ENCODE measurements at places on chromosomes 7 and 10.

- DNase-seq = no peak
These were observed 60.8 kb downstream of the OGDH start for GRCh38 chr7:44667190-44667589.

DNA sequence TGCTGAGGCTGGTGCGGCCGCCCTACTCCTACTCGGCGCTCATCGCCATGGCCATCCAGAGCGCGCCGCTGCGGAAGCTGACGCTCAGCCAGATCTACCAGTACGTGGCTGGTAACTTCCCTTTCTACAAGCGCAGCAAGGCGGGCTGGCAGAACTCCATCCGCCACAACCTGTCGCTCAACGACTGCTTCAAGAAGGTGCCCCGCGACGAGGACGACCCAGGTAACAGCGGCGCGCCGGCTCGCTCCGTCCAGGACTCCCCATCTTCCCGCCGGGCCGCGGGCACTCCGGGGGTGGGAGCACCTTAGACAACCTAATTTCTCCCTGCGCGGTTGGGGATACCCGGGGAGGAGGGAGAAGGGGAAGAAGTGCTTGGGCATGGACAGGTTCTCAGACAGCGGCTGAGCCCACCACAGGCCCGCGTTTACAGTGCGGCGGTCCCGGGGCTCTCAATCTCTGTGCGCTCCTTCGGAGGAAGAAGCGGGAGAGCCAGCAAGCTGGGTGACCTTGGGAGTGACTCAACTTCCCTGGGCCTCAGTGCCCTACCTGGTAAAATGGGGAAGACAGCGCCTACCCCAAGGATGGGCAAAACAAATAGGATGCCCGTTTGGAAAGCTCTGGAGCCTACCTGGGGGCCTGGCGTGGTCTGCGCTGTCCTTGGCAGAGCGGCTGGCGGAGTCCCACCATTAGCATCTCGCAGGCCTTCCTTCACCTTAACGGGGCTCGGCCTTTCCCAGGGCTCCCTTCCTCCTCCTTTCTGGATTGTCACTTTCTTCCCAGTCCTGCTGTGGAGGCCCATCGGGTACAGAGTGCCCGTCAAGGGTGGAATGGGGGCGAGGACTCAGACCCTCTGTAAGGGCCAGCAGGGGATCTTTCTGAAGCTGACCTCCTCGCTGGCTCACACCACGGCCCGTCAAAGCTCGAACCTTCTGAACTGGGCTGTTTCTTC is 852 bp downstream of the FOXI2 start:
- no peak for DNase-seq

DNA sequence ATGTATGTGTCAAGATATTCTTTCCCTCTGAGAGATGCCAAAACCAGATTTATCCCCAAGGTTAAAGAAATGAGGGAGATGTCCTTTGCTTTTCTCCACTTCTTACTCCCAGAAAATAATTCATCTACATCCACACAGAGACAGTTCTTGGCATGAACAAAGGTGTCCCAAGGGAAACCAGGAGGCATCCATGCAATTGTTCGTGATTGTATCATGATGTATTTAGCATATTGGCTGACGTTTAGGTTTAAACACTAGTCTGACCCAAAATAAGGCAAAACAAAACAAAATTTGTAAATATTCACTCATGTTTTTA is 223.9 kb downstream of the C7orf25 start:
- no peak for DNase-seq

GRCh38 chr7:50733552-50733951 is 49.1 kb downstream of the GRB10 start:
- no peak for DNase-seq

- DNase-seq = no peak
These were observed 66.9 kb downstream of the STK17A start for GRCh38 chr7:43649755-43650274.

All from posterior vena cava (tissue), 2 donors.